GM13976 (cell line): ENCODE measurements at places on chromosomes 5 and 9.
A peak's percentile ranks its signal among the peaks of the same experiment; 100 is the strongest.

DNA sequence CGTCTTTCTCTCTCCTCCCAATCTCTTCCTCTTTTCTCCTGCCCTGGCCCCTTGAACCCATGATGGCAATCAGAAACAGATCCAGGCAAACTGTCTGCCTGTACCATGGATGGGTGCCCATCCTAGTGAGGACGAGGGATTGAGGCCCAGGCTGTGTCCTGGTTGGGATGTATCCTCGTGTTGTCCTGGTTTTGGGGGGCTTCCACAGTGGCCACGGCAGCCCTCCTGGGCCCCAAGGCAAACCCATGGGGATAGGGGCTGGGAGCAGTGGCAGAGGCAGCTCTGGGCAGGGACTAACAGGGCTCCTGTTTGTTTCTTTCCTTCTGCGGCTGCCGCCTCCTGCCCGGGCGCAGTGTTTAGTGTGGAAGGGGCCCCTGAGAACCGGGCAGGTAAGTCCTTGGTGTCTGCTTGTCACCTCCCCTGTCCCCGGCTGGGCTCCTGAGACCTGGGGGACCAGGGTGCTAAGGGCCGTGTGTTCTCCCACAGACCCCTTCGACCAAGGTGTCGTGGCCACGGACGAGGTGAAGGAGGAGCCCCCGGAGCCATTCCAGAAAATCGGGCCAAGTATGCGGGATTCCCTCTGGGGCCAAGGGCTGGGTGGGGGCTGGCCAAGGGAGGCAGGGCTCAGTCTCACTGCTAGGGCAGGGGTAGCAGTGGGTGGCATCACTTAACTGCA lies 70.0 kb downstream of the AMBP start:
- DNase-seq: no peak

- peak; percentile 57 for DNase-seq
Measured at GRCh38 chr5:5364932-5365331, 57.5 kb upstream of the ICE1 start.

- no peak for DNase-seq
Measured at GRCh38 chr5:179177711-179178575, 117.8 kb downstream of the ZNF354C start.

GRCh38 chr9:111843971-111844370 lies 49.2 kb upstream of the SHOC1 start:
- DNase-seq: no peak

DNA sequence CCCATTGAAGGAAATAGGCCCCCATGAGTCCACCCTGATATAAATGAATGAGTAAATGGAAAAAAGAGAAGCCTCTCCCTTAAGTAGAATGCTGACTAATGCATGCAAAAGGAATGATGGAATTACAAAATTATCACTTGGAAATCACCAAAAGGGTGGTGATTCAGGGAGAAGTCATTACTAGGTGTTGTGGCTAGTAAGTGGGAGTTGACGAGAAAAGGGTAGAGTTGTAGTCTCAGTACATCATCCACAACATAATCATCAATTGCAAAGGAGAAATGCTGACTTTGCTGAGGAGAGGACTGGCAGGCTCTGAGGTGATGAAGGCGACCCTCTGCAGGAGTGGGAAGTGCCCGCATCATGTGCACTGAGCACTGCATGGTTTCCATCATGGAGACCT lies 201.5 kb upstream of the S1PR3 start:
- no peak for DNase-seq

GRCh38 chr5:101838435-101838834 lies 457.6 kb downstream of the SLCO4C1 start:
- no peak for DNase-seq

DNA sequence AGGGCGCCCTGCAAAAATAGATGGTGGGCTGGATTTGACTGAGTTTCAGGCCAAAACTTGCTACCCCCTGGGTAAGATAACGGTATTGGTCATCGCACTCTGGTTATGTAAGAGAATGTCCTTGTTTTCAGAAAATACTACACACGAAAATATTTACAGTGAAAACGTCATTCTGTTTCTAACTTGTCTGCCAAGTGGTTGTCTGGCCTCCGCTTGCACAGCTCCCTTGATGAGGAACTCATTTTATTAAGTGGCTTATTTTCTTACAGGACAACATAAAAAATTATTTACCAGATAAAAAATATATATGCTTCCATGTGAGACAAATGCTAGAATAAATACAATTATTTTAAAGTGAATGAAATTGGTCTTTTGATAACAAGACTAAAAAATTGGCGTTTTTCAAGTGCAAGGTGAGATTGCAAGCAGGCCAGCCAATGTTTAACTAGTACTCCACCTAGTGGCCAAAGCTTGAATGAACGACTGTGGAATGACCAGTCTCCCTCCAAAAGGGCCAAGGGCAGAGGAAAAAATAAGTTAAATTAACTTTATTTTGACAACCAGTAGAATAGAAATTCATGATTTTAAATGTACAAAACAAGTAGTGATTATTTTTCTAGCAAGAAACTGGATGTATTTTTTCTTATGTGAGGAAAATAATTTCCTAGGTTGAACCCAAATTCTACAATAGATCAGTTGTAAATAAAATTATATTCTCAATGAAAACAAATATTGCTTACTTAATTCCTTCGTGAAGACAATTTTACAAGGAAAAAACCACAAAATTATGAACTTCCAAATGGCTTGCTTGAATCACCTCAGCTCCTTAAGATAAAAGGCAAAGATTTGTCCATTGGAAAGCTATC lies 93.2 kb downstream of the ZFAND5 start:
- DNase-seq: peak; percentile 67
